ENCODE measurements at places on chromosomes 1 and 21.

- DNase-seq = no peak
Observed at GRCh38 chr1:115717541-115717940, 51.0 kb downstream of the CASQ2 start.

DNA sequence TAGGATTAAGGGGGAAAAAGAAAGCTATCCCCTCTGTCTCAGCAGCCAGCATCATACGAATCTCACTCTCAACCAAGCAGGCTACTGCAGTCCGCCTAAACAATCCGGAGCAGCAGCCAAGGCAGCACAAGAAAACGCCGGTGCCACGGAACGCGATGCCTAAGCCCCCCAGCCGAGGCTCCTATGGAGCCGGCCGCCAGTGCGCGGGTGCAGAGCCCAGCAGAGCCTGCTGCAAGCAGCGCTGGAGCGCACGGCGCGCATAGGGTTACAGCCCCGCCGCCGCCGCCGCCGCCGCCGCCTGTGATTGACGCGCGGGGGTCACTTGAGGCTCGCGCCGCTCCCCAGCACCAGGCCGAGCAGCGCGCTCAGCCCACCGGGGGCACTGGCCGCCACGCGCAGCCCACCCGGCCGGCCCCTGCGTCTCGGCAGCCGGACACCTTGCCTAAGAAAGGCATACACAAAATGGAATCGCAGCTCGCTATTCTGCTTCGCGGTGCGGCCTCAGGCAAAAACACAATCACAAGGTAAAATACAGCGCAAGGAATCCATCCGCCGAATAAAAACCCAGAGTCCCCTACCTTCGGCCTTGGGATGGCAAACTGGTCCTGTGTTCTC is 780 bp downstream of the HIVEP3 start:
- DNase-seq = peak; percentile 24

DNA sequence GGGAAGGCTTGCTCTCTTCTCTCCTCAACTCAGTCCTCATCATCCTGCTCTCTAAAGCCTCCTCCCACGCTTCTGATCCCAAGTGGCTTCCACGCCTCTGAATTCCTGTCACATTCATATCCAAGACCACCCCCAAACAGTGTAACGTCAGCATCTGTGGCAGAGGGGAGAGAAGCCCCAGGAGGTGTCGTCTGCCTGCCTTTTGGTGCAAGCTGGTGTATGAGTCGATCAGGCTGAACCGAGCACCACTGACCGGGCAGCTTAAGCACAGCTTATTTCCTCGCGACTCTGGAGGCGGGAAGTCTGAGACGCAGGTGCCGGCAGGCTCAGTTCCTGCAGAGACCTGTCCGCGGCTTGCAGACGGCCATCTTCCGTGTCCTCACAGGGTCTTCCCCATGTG is 123.8 kb upstream of the RAB4A start:
- DNase-seq = no peak

GRCh38 chr1:220843481-220844011 is 35.7 kb upstream of the HLX start:
- no peak for DNase-seq

DNA sequence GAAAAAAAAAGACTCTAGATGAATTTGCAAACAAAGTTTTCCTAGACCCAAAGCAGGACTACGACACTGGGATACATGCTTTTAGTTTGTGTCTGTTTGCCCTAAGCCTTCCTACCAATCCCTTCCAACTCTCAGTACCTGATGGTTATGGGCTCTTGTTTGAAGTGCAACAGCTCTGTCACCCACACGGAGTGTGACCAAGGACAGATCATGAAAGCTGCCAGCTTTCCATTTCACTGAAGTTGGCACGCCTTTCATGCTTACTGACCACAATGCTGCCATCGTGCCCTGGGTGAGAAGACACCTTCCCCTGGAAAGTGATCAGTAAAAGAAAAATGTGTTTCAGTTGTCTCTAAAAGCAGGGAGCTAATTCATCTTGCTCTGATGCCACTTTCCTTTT is 312.5 kb upstream of the PTBP2 start:
- DNase-seq = no peak

DNA sequence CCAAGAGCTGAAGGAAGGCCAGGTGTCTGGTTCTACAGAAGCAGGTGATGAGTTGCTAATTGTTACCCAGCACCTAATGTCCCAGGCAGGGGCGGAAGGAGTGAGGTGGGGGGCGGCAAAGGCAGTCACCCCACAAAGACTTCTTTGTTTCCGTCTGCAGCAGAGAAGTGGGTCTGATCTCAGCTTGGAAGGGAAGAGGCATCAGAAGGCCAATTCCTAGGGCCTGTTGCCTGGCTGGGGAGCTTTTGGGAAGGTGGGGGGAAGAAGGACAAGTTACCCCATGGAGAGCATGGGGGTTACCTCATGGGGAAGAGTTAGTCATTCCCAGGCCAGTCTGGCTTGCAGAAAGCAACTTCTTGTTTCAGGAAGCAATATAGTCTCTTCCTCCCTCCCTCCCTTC is 10.9 kb downstream of the IGSF21 start:
- DNase-seq = no peak

DNA sequence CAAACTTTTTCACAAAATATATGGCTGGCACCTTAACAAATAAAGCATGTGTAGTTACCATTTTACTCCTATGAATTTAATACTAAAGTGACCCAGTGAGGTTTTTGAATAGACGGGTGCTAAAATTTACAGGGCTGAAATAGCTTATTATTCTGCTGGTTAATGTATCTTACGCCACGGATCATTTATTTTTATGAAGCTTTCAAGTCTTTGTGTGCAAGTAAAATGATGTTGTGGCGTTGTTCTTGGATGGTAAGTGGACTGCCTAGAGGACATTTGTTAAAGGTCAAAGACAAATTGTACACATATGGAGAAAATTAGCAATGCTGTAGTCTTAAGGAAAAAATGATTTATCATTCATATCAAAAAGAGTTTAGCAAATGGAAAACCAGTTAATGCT is 22.8 kb downstream of the INSL5 start:
- no peak for DNase-seq

DNA sequence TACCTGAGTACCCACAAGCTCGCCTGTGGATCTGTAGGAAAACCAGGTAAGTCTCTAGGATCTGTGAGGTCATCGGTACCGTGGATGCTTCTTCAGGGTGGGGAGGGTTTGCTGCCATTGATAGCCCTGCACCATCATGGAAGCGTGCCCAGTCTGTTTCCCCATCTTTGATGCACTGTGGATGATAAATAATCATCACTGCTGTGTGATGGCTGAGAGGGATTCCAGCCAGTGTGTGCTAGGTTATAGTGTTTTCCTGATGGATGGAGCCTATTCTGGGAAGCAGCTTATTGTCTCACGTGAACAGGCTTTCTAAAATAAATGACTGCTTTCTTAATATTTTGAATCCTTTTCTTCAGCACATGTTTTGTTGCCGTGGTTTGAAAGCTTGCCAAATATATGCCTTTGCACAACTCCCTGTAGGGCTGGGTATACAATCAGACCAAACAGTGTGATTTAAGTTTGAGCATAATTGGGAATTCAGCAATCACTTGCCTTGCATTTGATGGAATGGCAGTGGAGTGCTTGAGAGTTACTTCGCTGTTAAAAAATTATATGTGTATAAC is 113.8 kb downstream of the CAMTA1 start:
- DNase-seq = no peak

GRCh38 chr1:67832737-67833601 is at the start of gene GNG12:
Gene GNG12 (minus strand): TSS chr1:67833467. CDS start chr1:67707686, 125,781 bp downstream.
- no peak for DNase-seq

DNA sequence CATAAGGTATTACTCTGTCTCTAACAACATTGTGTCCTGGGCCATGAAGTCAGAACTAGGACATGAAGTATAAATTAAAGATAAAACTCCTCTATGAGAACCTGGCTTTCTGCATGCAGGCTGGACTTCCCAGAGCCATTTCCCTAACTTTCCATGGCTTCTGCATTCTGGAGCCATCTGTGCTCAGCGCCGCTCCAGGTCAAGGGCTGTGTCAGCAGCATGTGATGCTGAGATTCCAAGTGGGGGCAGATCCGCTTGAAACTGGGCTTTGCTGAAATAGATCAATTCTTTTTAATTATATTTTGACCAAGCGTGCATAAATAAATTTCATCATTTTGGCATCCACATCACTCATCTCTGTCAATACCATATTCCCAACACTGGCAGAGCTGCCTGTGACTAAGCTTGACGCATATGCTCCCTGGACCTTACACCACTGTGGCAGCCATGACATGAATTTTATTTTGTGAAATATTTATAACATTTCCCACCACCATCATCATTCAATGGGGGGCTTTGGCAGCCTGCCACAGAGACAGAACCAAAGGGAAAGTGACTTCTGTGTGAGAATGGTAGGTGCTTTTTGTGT is 110.4 kb upstream of the KCNK1 start:
- no peak for DNase-seq

- DNase-seq = no peak
Observed at GRCh38 chr1:43143441-43143888, 28.6 kb downstream of the EBNA1BP2 start.

GRCh38 chr1:6052543-6053205 is 7.0 kb downstream of the KCNAB2 start:
- DNase-seq = no peak

GRCh38 chr1:113898241-113898814 is 6.3 kb downstream of the AP4B1 start:
- DNase-seq = no peak

DNA sequence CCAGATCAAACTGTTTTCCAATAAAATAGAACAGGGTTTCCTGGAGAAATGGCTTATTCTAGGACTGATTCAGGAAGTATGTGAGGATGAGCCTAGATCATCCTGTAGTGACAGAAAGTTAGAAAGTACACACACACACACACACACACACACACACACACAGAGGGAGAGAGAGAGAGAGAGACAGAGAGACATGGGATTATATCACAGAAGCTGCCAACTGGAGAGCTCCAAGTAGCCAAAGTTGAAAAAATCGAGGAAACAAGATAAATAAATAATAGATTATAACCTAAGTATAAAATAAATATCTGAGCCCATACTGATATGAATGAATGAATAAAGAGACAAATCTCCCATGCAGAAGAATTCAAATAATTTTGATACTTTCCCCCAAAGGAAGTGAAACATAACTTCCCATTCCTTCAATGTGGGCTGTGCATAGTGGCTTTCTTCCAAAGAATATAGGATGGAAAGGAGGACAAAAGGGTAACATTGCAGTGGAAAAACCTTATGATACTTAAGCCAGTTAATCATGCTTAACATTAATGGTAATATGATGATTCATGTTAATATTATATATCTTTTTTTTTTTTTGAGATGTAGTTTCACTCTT is 171.6 kb downstream of the NTPCR start:
- no peak for DNase-seq

DNA sequence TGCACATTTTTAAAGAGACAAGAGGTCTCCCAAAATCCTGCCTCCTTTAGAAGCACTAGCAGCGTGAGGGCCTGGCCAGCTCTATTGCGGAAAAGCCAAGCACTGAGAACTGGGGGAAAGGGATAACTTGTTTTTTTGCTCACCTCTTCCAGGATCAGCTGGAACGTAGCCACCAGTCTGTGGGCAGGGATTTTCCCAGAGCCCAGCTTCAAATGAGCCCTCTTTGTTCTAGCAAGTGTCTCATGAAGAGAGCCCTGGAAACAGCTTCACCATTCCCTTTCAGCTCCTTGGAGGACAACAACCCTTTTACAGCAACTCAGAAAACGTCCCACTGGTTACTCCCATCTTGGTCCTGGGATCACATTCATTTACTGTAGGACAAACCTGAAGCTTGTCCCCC is 195.4 kb downstream of the LMX1A start:
- no peak for DNase-seq

DNA sequence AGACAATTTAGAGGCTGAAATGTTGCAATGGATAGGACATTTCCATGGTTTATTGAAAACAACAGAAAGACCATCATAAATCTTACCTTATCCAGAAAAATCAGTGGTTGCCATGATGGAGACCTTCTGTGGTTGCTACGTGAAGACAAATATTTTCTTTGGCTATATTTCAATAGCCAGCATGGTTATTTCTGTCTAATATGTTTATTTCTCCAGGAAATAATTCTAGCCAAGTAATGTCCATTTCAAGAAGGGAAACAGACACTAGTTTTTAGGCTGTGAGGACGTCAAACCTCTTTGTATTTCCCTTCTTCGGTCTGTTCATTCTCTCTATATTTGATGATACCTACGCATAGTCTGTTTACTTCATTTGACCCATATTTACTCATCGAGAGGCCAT is 49.2 kb upstream of the NFASC start:
- no peak for DNase-seq

- DNase-seq = no peak
Observed at GRCh38 chr1:43576521-43576920, 45.8 kb downstream of the PTPRF start.

DNA sequence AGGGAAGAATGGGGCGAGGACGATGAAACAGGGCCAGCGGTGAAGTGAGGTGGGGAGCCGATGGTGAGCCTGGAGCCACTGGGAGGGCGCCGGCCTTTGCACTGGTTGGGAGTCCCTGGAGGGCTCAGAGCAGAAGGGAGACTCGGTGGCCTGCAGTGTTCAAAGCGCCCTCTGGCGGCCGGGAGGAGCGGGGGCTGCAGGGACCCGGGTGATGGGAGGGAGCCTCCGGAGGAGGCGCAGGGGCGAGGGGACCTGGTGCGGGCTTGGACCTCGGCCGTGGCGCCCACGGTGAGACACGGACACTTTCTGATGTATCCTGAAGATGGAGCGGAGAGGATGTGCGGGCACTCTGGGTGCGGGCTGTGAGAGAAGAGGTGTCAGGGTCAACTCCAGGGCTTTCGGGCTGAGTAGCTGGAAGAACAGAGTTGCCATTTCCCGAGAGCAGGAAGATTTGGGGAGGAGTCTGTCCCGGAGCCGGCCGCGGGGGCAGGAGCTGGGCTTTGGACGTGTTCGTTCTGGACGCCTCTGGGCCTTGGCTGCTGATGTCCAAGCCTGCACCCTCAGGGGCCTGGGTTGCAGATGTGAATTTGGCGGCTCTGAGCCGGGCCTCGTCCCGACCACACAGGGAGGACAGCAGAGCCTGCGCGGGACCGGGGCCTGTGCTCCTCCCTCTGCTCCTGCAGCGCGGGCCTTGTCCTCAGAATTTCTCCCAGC is 29.7 kb downstream of the HEYL start:
- DNase-seq = peak; percentile 71

- no peak for DNase-seq
Observed at GRCh38 chr1:160925652-160926244, 28.9 kb downstream of the ITLN2 start.

DNA sequence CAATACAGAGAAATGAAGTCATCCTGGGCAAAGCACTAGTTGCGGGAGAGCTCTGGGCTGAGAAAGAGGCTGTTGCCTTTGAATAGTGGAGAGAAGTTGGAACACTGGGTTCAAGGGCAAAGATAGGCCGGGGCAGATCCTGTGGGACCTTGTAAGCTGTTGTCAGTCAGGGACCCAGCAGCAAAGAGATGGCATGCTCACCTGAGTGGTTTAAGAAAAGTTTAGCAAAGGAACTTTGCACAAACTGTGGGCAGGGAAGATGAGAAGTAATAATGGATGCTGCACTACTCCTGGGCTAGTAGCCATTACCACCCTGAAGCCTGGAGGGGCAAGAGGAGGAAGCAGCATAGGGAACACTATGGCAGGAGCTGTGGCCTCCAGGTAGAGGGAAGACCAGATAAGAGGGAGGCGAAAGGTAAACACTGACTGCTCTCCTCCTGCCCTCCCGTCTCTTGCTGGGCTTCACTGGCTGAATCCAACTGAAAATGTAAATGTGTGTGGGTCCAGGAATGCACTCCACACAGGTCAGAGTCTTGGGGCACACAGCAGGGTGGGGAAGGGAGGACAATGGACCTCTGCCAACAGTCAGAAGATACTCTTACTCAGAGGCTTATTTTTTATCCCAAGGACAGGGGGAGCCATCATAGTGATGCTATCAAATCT is 129.2 kb downstream of the PLPP3 start:
- DNase-seq = no peak

Data from activated T-helper 1 cell treated with anti-CD3 and anti-CD28 coated beads, Interleukin-2, amount 50 U/mL, for 16 hours (primary cell).